ENCODE measurements at places on chromosomes 16 and 17.

GRCh38 chr17:46135879-46136563 lies 57.2 kb downstream of the KANSL1 start:
- DNase-seq, result no peak

GRCh38 chr17:64780096-64781013 lies 118.2 kb upstream of the SMURF2 start:
- DNase-seq, result peak; percentile 57

GRCh38 chr16:87527055-87527724 lies 34.4 kb upstream of the ZCCHC14 start:
- no peak for DNase-seq

DNA sequence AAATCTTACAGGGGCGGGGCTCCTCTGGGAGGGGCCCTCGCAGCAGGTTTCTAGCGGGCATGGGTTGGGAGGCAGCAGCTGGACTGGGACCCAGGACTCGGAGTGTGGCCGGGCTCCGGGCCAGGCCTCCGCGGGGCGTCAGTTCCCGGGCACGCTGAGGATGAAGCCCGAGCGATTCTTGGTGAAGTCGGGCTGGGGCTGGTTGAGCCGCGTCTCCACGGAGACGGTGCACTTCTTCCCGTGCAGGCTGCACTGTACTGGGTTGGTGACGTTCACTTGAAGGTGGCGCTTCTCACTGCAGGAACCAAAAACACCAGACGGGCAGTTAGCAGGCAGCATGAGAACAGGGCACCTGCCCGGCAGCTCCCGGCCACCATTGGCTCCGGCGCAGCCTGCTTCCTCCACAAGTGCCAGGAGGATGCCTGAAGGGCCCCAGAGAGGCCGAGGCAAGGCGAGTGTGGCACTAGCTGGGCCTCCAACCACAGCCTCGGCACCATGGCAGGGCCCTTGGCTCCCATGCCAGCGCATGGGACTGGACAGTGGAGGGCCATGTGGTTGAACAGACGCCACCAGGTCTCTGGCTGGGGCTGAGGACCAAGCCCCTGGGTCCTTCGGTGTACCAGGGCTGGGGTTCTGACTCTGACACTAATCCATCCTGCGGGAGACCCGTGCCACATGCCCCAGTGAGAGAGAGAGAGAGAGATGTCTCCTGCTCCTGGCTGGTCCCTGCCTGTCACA lies 8.0 kb downstream of the CDK5R1 start:
- peak; percentile 45 for DNase-seq

GRCh38 chr17:20993863-20994778 lies 48.7 kb downstream of the USP22 start:
- no peak for DNase-seq

GRCh38 chr17:13153036-13153435 lies 135.2 kb upstream of the ELAC2 start:
- DNase-seq, result no peak

DNA sequence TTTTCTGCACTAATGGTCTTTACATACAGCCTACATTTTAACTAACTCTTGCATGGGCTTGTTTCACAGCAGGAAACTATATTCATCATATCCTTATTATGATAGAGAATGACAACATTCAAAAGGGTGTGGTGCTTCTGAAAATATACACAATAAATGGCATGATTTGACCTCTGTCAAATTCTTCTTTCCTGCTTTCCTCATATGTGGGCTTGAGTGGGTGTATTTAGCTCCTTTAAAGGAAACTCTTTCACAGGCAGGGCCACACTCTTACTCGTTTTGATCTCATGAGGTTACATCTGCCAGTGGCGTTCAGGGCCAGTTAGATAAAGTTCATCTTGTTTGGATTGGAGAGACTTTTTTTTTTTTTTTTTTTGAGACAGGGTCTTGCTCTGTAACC lies 6.1 kb downstream of the SLC35G3 start:
- DNase-seq, result no peak

- DNase-seq, result no peak
Observed at GRCh38 chr16:65305266-65305959, 183.6 kb upstream of the CDH11 start.

DNA sequence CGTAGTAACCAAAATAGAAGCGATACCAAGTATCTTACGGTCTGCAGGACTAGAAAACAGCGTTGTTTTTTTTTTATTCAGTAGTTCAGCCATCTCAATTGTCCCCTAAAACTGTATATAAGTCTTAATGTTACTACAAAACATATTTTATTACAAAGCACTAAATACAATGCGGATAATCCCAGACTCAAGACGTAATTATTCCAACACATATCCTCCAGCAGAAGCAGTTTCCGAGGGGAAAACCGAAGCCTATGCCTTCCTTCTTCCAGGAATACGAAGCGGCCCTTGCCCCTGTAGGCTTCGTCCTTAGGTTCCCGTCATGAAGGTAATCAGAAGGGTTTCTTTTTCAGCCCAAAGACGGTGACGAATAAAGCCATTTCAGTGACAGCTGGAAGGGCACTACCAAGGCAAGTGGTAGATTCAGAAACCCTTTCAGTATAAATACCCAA lies 2.3 kb downstream of the TMEM107 start:
- DNase-seq, result no peak

DNA sequence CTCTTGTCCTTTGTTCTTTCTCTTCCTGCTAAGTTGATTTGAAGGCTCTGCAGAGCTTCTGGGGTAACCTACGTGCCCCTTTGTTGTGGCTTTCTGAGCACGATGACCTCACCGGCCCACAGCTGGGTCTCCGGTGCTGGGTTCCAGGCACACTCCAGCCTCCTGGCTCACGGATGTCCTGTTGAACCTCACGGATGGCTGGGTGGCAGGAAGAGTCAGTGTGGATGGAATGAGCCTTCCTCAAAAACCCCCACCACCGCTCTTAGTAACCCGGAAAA lies 116.0 kb downstream of the SOCS1 start:
- DNase-seq, result no peak

GRCh38 chr17:8150194-8151119 lies 1.7 kb downstream of the PER1 start:
- DNase-seq, result no peak

DNA sequence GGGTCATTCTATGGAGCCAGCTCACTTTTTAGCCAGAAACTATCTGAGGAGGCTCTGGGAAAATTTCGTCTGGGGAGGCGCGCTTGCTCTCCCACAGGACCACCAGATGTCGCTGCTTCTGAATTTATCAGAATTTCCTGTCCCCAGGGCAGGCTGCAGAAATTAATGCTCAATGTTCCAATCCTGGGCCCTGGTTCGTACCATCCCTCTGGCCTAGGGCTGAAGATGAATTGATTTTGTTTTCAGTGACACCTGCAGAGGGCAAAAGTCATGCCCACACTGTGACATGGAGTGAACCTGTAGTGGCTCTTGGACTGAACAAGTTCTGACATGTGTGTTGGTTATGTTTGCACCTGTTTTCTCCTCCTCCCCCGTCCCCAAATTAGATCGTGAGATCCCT lies 482.6 kb downstream of the NPIPA7 start:
- peak; percentile 66 for DNase-seq

- DNase-seq, result no peak
Observed at GRCh38 chr16:67105246-67105645, 4.5 kb upstream of the PHAF1 start.

DNA sequence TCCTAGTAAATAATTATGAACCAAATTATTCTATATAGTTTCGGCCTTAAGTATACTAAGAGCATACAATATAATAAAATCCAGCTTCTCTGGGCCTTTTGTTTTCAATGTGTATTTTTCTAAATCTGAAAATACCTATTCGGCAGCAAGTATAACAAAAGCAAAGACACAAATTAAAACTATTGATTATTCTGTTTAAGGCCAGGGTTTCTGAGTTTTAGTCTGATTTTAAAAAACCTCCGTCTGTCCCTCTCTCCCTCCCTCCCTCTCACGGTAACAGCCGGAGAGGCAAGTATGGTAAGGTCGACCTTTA lies 1.5 kb downstream of the TOB1 start:
- DNase-seq, result no peak

DNA sequence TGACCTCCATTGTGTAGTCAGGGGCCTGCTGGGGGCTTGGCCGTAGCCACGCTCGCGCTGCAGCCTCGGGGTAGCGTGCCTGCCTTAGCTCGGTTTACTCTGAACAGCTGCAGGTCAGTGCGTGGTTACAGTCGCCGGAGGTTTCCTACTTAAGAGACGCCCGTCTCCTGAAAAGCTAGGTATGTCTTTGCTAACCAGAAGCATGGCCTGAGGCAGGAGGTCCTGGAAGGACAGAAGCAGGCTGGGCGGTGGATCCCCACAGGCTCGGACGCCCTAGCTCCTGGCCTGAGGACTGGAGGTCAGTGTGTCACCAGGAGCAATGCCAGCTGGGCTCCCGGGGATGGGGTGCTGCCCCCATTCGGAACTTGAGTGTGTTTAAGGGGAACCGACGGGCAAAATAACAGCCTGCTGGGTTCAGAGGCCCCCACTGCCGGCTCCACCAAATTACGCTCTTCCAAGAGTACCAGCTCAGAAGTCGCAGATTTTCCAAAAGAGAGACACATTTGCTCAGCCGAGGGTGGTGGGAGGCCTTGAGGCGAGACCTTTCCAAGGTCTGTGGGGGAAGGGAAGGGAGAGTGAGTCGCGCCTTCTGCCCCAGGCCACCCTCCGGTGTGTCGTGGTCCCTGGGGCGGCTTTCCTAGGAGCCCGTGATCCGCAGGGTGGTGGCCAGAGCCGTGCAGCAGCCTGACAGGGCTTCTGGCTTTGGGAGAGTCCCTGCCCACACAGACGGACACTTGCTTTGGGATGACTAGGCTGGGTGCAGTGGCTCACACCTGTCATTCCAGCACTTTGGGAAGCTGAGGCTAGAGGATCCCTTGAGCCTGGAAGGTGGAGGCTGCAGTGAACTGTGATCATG lies 3.9 kb upstream of the GNG13 start:
- DNase-seq, result no peak

DNA sequence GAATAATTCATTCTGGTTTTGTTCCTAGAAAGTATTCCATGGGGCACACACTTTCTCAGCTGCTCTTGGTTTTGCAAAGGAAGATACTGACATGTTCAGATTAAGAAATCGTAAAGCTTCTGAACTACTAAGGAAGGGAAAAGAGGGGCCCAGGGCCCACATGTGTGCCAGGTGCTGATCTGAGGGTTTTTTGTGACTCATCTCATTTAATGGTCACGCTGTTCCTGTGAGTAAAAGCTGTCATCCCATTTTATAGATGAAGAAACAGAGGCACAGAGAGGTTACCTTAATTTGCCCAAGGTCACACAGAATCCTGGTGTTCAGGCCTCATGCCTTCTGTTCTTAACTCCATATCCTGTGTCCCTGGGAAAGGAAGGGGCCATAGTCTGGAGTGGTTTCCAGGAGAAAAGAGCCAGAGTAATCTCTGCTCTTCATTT lies 113.2 kb downstream of the MSI2 start:
- DNase-seq, result no peak

DNA sequence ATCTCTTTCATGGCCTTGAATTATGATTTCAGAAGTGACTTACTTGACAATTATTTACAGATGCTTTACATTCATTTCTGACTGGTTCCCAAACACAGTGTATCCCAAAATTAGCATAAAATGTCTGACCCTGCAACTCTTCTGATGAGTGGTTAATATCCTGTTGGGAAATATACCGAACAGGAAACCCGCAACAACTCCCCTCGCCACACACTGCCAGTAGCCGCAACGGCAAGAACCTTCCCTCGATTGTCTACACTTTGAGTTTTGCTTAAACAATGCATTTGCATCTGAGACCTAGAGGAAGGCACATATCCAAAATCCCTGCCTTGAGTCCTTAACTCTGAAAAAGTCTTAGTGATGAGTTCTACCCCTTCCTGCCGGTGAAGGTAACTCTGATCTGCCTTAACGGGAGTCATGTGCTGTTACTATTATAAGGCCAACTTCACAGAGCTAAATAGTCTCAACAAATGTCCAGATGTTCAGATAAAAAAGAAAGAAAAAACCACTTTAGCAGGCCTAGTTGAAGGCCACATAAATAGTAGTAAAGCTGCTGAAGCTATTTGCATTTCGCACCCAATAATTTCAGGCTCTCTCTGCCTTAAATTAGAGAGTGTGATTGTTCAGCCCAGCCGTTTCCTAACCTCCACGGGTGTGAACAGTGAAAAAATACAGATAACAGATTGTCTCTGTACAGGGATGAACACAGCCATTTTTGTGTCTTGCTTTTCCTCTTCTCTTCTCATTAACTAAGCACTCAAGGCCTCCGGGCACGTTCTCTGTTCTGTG lies 321.1 kb downstream of the HS3ST3B1 start:
- no peak for DNase-seq

DNA sequence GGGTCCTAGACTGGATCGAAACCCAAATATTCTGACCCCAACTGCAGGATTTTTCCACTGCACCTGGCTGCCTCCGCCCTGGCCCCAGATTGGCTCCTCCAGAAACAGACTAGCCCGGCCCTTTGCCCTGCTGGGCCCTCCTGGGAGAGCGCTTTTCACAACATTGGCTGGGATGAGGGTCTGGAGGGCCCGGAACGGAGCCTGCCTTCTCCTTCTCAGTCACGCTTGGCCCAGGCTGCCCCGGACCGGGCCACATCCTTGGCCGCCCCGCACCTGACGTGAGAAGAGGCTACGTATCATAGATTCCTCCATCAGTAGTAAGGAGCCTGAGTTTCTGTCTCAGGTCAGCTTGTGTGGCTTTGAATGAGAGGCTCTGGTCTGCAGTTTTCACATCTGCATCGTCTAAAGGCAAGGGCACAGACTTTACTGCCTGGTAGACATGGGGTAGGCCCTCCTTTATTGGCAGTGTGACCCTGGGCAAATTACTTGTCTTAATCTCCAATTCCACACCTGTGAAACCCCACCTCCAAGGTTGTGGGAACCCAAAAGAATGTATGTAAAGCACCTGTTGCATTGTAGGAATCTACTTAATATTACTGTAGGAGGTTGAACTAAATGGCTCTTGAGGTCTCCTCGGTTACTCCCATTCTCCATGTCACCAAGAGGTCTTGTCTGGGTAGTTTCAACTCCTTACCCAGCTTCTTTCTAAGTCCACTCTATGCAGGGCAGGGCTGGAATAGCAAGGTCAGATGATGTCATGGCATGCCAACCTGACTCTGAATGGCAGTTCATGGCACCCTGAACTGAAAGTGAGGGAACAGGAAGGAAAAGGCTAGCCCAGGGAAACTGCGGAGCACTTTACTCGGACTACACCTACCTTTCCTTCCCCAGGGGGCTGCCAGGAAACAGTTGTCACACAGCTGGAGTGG lies 661 bp downstream of the LRRC3C start:
- no peak for DNase-seq

GRCh38 chr17:3828151-3828851 lies 17.7 kb downstream of the NCBP3 start:
- DNase-seq, result no peak

DNA sequence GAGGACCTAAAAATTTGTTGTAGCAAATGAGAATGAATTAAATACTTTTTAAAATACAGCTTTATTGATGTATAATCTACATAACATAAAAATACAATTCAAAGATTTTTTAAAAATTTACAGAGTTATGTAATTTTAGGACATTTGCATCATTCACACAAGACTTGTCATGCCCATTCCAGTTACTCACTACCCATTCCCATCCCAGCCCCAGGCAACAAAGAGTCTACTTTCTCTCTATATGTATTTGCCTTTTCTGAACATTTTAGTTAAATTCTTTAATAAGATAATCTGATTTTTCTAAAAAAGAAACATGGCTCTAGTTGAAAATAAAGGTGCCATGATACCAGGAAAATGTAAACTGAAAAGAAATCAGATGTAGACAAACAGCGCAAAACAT lies 354.2 kb downstream of the PMP22 start:
- no peak for DNase-seq

GRCh38 chr17:16873174-16874035 lies 98.5 kb downstream of the TNFRSF13B start:
- DNase-seq, result no peak
